ENCODE measurements at places on chromosomes 6 and 20.

DNA sequence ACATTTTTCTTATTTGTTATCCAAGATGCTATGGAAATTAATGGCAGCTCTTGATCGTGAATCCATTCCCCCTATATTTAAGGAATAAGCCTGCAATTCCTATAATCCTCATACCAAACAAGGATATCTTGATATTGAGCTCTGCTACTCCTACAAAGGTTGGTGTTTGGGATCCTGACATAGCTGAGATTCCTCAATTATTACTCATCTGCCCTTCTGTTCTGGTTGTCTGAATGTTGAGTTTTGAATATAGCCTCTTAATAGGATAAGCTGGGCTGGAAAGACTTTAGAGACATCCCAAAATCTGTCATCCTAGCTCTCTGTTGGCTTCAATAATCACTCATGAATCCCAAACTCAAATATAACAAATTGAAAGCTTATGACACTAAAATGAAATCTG is 49.9 kb downstream of the CLIC5 start:
- DNase-seq = peak; percentile 40

DNA sequence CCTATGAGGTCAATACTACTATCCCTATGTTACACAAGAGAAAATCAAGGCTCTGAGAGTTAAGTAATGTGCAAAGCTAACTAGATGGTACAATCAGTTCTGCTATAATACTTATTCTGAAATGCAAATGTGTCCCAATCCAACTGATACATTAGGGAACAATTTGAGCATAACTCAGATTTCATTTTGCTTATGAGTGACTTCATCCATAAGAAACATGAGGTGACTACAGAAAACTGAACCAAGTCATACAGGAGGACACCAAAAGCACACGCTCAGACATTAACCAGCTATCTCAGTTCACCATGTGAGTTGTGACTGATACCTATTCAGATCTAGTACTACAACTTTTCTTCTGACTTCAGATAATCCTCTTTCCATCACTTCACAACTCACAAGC is 179.9 kb upstream of the RUNX2 start:
- DNase-seq = no peak

GRCh38 chr6:13120483-13121482 is 207.6 kb downstream of the TBC1D7 start:
- DNase-seq = no peak

DNA sequence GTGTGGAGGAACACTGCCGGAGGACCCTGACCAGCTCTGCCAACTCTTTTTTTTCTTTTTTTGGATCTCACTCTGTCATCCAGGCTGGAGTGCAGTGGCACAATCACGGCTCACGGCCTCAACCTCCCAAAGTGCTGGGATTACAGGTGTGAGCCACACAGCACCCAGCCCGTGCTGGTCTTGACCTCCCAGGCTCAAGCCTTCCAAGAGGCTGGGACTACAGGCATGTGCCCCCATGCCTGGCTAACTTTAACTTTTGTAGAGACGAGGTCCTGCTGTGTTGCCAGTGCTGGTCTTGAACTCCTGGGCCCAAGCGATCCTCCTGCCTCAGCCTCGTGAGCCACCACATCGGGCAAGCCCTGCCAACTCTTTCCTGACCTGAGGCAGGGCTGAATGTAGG is 11.2 kb downstream of the GCNT2 start:
- no peak for DNase-seq

GRCh38 chr6:33273924-33274902 is 2.3 kb downstream of the RPS18 start:
- DNase-seq = no peak

DNA sequence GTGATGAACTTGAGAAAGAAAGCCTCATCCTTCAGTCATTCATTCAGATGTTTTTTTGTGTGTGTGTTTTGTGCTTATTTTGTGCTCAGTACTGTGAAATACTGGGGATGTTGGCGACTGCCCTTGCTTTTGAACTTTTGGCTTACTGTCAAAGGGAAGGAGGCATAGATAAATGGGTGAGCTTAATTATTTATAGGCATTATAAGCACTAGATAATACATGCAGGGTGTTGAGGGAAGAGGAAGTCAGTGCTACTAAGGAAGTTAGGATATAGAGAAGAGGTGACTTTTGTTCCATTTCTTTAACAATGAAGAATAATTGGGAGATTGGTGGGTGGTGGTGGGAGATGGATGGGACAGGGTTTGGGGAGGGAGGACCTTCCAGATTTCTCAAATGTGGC is 23.6 kb downstream of the XRN2 start:
- DNase-seq = no peak

- no peak for DNase-seq
These were observed 120.7 kb downstream of the ZFAND3 start for GRCh38 chr6:37940074-37940847.

GRCh38 chr6:150770637-150771036 is 94.9 kb upstream of the MTHFD1L start:
- DNase-seq = no peak

- no peak for DNase-seq
These were observed 9.4 kb upstream of the CD93 start for GRCh38 chr20:23095499-23095898.

GRCh38 chr6:35443341-35444030 is 8.7 kb upstream of the FANCE start:
- DNase-seq = no peak

DNA sequence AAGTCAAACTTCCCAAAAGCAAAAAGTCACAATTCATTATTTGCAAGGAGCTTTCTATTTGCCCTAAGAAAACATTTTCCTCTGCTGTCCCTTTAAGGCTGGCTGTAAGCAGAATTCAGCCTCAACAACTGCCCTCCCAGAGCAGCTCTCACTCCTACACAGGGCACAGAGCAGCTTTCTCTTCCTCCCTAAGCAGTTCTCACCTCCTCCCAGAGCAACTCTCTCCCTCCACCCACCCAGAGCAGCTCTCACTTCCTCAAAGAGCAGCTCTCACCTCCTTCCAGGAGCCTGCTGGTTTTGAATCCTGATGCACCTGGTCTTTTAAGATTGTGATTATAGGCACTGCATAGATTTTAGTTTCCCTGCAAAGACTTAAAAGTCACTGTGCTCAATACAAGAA is 120.6 kb upstream of the TMEM181 start:
- DNase-seq = no peak

GRCh38 chr20:51573576-51574243 is 31.2 kb upstream of the NFATC2 start:
- DNase-seq = no peak

DNA sequence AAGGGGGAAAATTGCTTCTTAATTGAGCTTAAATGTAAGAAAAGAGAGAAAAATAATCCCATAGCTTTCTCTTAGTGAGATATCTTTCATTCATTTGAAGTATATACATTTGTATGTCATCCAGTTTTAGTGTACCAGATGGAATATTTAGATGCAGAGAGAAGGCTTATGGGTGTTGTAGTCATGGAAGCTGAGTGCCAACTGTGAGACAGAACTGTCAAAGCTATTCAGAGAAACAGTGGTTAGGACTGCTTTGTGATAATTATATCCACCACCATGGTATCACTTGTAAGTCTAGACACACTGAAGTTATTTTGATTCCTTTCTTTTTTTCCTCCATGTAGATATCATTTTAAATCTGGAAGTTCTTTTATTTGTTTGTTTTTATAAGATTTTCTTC is 524.3 kb upstream of the EPHA7 start:
- no peak for DNase-seq

DNA sequence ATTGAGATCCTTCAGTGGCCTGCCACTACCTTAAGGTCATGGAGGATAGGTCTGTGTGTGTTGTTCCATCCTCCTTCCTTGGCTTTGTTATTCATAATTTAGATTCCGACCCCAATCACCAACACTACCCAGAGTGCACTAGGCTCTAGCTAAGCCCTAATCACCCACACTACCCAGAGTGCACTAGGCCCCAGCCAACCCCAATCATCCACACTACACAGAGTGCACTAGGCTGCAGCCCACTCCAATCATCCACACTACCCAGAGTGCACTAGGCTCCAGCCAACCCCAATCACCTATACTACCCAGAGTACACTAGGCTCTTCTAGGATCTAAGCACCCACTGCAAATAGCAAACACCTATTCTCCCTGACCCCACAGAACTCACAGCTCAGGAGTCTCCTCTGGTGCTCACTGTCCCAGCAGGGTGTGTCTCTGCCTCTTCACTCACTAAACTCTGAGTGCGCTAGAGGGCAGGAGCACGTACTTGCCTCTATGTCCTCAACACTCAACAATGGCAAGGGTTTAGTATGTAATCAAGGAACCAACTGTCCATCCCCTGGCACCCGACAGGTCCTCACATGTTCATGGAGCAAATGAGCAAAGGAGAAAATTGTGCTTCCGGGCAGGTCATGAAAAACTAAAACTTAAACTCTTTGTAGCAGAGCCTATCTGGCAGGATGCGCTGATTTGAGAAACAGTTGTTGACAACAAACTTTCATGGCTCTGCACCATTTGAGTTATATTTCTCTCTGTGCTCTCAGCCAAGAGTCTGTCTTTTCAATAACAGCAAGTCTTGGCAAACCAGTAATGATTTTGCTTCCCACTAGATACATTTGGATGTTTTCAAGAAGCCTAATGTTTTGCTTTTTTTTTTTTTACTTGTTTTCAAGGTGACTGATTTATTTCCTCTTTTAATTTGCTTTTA is 54.3 kb downstream of the SLC22A23 start:
- DNase-seq = no peak

- no peak for DNase-seq
These were observed 78.5 kb downstream of the PDE10A start for GRCh38 chr6:165584541-165584940.

GRCh38 chr6:112050429-112050828 is 3.5 kb upstream of the CCN6 start:
- DNase-seq = no peak

- DNase-seq = no peak
These were observed 22.7 kb upstream of the SCRT2 start for GRCh38 chr20:698276-698675.

GRCh38 chr6:111205502-111205901 is 118.2 kb downstream of the SLC16A10 start:
- DNase-seq = no peak

GRCh38 chr6:163545370-163545769 is 130.9 kb downstream of the QKI start:
- DNase-seq = no peak

- DNase-seq = peak; percentile 2
These were observed 79.0 kb upstream of the SPACA1 start for GRCh38 chr6:87968435-87969278.

- DNase-seq = no peak
These were observed 20.7 kb downstream of the SOX4 start for GRCh38 chr6:21614226-21614625.

Data from COLO829 (cell line).